Caki2 (cell line): ENCODE measurements at places on chromosomes 3 and 15. TPM values are rescaled to one million over a fixed set of nuclear protein-coding genes. Genes with fewer than 3 reads are reported as not detected.

Gene GPR156
- 0.93 TPM in 1 of 2 replicates, not detected in the other for total RNA-seq

- DNase-seq = no peak
Measured at GRCh38 chr3:98551754-98552153, 20.0 kb downstream of the GPR15 start.

GRCh38 chr15:84747416-84748273, 747 bp upstream of the ZNF592 start:
- peak; percentile 72 for DNase-seq

GRCh38 chr3:124381575-124382333, 348.5 kb upstream of the UMPS start:
- no peak for DNase-seq

GRCh38 chr3:52110502-52110901, 43.7 kb downstream of the POC1A start:
- no peak for DNase-seq

- peak; percentile 53 for DNase-seq
Measured at GRCh38 chr3:5188419-5189221, 1.1 kb downstream of the EDEM1 start.

DNA sequence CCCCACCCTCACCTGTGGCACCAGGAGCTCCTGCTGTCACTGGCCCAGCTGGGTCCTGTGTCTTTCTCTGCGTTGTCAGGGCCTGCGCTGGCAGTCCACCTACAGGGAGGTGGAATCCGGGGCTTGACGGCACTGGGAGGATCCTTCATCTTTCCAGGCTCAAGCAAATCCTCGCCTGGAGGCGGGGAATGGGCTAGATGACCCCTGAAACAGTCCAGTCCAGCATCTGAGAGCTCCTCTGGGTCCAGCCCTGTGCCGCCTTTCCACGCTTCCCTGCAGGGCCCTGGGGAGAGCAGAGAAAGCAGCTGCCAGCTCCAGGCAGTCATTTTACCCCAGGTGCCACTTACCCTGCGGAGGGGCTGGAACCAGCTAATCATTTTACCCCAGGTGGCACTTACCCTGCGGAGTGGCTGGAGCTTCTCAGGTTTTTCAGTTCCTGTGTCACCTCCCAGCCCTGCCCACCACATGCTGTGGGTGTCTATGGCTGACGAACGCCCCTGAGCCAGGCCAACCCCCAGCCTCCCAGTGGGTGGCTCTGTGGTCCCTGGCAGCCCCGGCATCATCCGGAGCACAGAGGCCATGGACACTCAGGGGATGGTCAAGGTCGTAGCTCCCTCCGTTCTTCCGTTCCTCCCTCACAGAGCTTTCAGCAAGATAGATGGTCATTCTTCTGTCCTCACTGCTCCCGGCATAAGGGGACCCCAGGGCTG, 17.9 kb upstream of the ADIPOQ start:
- no peak for DNase-seq

Gene SAMMSON
- 0.10 and 0.78 TPM in 2 replicates for total RNA-seq

Gene LNP1
- 10.8 TPM in 2 replicates for total RNA-seq

Gene PCSK6
- 5.5 and 9.4 TPM in 2 replicates for total RNA-seq

Gene TM4SF18
- total RNA-seq = 5.9 and 9.3 TPM in 2 replicates

Gene MOBP
- not detected in 2 replicates for total RNA-seq
